CD8-positive, alpha-beta memory T cell (primary cell): ENCODE measurements at places on chromosomes 16 and 17. TPM values are rescaled to one million over a fixed set of nuclear protein-coding genes. Genes with fewer than 3 reads are reported as not detected.

- H3K27me3 ChIP-seq, result no peaks in the 10 kb centered on the region
- peaks cover 5% of the 10 kb centered on the region for H3K4me1 ChIP-seq
- H3K27ac ChIP-seq, result no peak overlapping the region
- no peak for DNase-seq
- peaks cover 36% of the 10 kb centered on the region for H3K36me3 ChIP-seq
Observed at GRCh38 chr17:32453370-32453769, 9.1 kb downstream of the PSMD11 start.

DNA sequence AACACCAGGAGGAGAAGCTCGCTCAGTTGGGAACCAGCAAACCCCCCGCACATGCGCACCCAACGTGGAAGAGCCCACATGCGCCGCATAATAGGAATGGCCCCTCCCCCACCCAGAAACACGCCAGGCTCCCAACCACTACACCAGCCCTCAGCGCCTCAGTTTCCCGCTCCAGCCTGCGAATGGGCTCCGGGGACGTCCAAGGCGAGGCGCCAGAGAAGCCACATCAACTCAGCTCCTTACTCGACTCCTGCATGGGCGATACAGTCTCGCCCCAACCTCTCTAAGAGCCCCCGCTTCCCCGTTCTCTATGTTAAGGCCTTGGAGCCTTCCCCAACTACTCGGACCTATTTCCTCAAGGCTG is 504 bp downstream of the SRSF1 start:
- H3K27ac ChIP-seq, result peak overlapping the region; percentile 96
- peak overlapping the region; percentile 86 for H3K4me3 ChIP-seq
- H3K27me3 ChIP-seq, result no peaks in the 10 kb centered on the region

DNA sequence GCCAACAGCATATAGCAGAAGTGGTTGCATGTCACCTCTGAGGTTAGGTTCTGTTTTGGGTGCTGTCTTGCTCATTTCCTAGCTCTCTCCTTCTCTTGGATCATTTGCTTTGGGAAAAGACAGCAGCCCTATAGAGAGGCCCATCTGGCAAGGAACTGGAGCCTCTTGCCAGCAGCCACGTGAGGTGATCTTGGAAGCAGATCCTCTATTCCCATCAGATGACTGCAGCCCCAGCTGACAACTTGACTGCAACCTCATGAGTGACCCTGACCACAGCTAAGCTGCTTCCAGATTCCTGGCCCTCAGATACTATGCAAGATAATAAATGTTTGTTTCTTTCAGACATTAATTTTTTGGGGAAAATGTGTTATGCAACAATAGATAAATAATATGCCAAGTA is 213.3 kb upstream of the HS3ST4 start:
- no peaks in the 10 kb centered on the region for H3K4me1 ChIP-seq
- H3K27me3 ChIP-seq, result no peaks in the 10 kb centered on the region
- no peak overlapping the region for H3K27ac ChIP-seq
- no peak for DNase-seq

- H3K27me3 ChIP-seq, result no peaks in the 10 kb centered on the region
- no peak overlapping the region for H3K27ac ChIP-seq
- no peak overlapping the region for H3K4me3 ChIP-seq
- H3K36me3 ChIP-seq, result no peaks in the 10 kb centered on the region
- no peaks in the 10 kb centered on the region for H3K4me1 ChIP-seq
- DNase-seq, result no peak
Observed at GRCh38 chr16:54120846-54121480, 165.6 kb downstream of the IRX3 start.

DNA sequence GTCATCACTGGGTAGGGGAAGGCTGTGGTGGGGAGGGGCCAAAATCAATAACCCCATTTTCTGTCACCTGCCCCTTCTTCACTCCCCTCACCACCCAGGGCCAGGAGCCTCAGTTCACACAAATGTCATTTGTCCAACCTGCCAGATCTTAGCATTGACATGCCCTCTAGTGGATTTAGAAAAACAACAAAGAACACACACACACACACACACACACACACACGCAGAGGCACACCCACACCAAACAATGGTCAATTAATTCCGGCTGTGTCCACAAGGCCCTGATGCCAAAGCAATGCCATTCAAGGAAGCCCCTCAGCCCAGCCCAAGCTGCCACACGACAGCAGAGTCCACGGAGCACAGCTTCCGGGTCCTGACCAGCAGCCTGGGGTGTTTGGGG is 68.4 kb downstream of the NOG start:
- H3K4me1 ChIP-seq, result no peaks in the 10 kb centered on the region
- no peaks in the 10 kb centered on the region for H3K36me3 ChIP-seq
- H3K4me3 ChIP-seq, result no peak overlapping the region
- no peak overlapping the region for H3K27ac ChIP-seq
- DNase-seq, result no peak
- H3K27me3 ChIP-seq, result no peaks in the 10 kb centered on the region

METRN gene
- total RNA-seq, result 34.8 TPM

MBTPS1 gene
- 45.0 TPM for total RNA-seq

NACA2 gene
- not detected for total RNA-seq

DNAH9 gene
- total RNA-seq, result not detected
